ENCODE measurements at places on chromosomes 4 and X.

- H3K4me1 ChIP-seq: no peaks in the 10 kb centered on the region
- no peak for DNase-seq
- no peak overlapping the region for H3K27ac ChIP-seq
- H3K36me3 ChIP-seq: no peaks in the 10 kb centered on the region
Observed at GRCh38 chrX:132272826-132273225, 53.6 kb upstream of the RAP2C start.

DNA sequence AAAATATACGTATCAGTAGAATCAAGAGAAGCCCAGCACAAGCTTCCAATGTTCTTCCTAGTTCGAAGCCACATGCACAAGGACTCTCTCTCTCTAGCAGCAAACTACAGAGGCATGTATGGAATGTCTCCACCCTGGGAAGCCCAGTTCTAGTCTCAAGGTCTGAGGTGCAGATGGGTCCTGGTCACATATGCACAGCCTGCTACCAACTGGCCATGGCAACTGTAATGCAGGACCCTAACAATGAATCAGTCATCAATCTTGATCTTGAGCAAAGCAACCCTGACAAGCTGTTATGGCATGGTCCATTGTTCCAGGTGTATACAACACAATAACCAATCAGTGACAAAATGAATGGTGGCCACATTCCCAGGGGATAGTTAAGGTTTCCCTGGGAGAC is 55.8 kb downstream of the MBNL3 start:
- DNase-seq: no peak
- H3K27me3 ChIP-seq: no peaks in the 10 kb centered on the region
- no peaks in the 10 kb centered on the region for H3K4me1 ChIP-seq
- H3K4me3 ChIP-seq: no peak overlapping the region
- H3K27ac ChIP-seq: no peak overlapping the region
- H3K36me3 ChIP-seq: no peaks in the 10 kb centered on the region

- H3K4me3 ChIP-seq: no peak overlapping the region
- H3K27me3 ChIP-seq: no peaks in the 10 kb centered on the region
- no peaks in the 10 kb centered on the region for H3K36me3 ChIP-seq
- H3K4me1 ChIP-seq: no peaks in the 10 kb centered on the region
- DNase-seq: no peak
Observed at GRCh38 chr4:134708026-134708425, 506.4 kb upstream of the PABPC4L start.

DNA sequence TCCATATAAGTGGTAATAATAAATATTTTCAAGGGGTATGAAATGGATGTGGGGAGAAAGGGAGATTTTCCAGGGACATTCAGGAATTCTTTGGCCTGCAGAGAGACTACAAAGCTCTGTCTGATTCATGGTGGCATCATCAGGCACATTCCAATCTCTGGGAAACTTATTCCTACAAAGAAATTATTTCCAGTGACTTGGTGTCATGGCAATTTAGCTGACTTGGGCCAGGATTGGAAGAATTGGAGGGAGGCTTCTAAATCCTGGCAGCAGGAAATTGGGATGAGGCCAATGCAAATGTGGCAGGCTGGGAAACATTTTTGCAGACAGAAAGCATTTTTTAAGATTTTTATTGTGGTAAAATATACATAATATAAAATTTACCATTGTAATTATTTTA is 204.6 kb downstream of the RTL9 start:
- H3K36me3 ChIP-seq: no peaks in the 10 kb centered on the region
- no peak overlapping the region for H3K27ac ChIP-seq
- no peak overlapping the region for H3K4me3 ChIP-seq
- no peaks in the 10 kb centered on the region for H3K27me3 ChIP-seq

- no peak for DNase-seq
- no peak overlapping the region for H3K4me3 ChIP-seq
- H3K36me3 ChIP-seq: no peaks in the 10 kb centered on the region
- no peak overlapping the region for H3K27ac ChIP-seq
- no peaks in the 10 kb centered on the region for H3K27me3 ChIP-seq
- H3K4me1 ChIP-seq: no peaks in the 10 kb centered on the region
Observed at GRCh38 chrX:103453655-103454054, 65.6 kb downstream of the RAB40A start.

DNA sequence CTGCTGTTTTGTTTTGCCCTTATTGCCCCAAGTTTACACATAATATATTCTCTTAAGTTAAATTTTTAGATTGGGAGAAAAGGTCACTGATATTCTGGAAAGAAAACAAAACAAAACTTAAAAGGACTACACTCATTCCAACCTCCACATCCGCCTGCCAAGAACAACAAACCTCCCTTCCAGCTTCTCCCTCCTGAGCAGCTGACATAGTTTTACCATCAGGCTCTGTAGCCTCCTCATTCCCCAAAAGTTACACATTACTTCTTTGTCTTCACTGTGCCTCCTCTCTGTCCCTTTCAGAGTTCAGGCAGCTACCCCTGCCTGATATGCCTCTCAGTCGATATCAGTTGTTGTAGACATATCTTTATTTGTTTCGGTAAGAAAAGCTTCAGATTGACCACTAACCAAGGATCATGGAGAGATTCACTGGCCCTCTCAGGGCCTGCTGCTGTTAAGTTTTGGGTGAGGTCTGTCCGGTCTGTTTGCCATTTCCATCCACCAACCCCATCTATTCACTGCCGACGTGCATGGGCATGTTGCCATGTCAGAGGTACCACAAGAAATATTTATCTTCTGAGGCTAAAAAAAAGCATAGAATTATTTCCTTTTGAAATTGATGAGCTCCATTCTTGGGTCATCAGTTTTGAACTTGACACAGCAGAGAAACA is 164.1 kb downstream of the GASK1B start:
- H3K27me3 ChIP-seq: no peaks in the 10 kb centered on the region
- peak overlapping the region; percentile 50 for H3K27ac ChIP-seq
- H3K4me3 ChIP-seq: no peak overlapping the region
- no peak for DNase-seq
- peaks cover 4% of the 10 kb centered on the region for H3K4me1 ChIP-seq

GRCh38 chr4:8683462-8683861 is 90.9 kb downstream of the CPZ start:
- H3K4me3 ChIP-seq: no peak overlapping the region
- H3K27me3 ChIP-seq: peaks cover 8% of the 10 kb centered on the region
- DNase-seq: no peak

DNA sequence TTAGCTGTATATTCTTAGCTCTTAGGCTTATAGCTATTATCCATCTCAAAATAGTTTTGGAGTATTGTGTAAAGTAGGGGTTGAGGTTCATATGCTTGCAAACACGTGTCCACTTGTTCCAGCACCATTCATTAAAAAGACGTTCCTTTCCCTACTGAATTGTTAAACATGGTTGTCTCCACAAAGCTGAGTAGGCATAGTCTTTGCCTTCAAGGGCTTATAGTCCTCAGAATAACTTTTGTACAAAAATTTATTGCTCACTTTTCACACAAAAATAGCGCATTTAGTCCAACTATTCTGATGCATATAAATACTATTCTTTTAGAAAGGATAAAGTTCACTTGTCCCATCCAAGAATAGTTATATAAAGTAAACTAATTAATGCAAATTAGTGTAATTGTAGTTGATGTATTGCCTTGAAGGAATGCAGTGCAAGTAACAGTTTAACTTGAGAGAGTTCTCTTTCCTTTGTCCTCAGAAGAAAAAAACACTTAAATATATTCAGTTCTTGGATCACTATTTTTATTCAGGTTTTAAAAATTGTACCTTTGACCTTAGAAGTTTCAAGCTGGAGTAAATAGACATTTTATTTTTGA is 14.1 kb downstream of the LRIT3 start:
- DNase-seq: no peak
- H3K27me3 ChIP-seq: no peaks in the 10 kb centered on the region
- no peaks in the 10 kb centered on the region for H3K4me1 ChIP-seq
- peak overlapping the region; percentile 69 for H3K27ac ChIP-seq
- no peaks in the 10 kb centered on the region for H3K36me3 ChIP-seq

DNA sequence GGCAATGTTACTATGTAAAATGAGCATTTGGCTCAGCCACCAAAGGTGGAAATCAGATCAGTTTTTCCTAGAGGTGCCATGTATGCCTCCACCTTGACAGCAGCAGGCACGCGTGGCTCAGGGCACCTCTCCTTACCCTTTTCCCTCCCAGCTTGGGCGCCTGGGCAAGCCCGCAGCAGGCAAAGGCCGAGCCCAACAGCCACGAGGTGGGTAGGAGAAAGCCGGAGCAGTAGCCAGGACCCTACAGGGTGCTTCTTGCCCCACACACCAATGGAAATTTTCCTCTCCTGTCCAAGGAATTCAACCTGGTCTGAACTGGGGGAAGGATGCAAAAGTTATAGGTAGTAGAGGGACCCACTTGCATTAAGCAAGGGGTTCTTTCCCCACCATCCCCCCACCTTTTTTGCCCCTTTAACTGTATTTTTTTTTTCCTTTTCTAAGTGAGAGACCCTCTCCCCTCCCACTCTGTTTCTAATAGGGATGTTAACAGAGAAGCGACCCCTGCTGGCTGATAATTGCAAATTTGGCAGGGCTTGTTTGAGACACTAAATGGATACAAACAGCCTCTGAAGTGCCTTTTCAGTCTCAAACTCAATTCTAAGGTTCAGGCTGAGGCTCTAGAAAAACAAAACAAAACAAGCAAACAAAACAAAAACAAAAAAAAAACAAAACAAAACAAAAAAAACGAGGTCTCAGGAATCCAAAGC is 895.1 kb downstream of the PCDH18 start:
- H3K36me3 ChIP-seq: no peaks in the 10 kb centered on the region
- no peaks in the 10 kb centered on the region for H3K27me3 ChIP-seq

DNA sequence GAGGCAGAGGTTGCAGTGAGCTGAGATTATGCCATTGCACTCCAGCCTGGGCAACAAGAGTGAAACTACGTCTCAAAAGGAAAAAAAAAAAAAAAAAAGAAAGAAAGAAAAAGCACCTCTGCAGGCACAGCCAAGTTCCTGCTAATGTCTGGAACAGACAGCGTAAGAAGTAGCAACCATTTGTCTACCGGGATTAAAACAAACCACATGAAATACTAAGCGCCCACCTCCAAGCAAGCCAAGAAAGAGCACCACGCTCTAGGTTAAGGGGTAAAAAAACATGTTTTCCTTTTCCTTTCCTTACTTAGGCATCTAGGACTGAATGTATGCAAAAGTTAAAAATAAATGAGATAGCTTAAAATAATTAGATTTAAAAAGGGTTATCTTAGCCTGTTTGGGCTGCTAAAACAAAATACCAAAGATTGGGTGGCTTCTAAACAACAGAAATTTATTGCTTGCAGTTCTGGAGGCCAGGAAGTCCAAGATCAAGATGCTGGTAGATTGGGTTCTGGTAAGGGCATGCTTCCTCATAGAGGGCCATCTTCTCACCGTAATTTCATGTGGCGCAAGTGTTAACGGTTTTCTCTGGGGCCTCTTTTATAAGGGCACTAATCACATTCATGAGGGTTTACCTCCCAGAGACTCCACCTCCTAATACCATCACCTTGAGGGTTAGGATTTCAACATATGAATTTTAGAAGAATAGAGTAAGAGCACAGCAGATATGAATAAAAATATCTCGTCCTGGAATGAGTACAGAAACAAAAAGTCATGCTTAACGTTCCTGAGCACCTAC is 12.3 kb downstream of the GPC4 start:
- H3K4me1 ChIP-seq: peaks cover 2% of the 10 kb centered on the region
- H3K36me3 ChIP-seq: no peaks in the 10 kb centered on the region
- no peak overlapping the region for H3K4me3 ChIP-seq

GRCh38 chr4:70815370-70815769 is 24.3 kb downstream of the GRSF1 start:
- H3K27ac ChIP-seq: no peak overlapping the region
- no peak for DNase-seq
- no peaks in the 10 kb centered on the region for H3K27me3 ChIP-seq

- H3K4me1 ChIP-seq: no peaks in the 10 kb centered on the region
- no peaks in the 10 kb centered on the region for H3K27me3 ChIP-seq
- no peak overlapping the region for H3K27ac ChIP-seq
- H3K36me3 ChIP-seq: no peaks in the 10 kb centered on the region
Observed at GRCh38 chr4:138217567-138217966, 24.6 kb downstream of the SLC7A11 start.

DNA sequence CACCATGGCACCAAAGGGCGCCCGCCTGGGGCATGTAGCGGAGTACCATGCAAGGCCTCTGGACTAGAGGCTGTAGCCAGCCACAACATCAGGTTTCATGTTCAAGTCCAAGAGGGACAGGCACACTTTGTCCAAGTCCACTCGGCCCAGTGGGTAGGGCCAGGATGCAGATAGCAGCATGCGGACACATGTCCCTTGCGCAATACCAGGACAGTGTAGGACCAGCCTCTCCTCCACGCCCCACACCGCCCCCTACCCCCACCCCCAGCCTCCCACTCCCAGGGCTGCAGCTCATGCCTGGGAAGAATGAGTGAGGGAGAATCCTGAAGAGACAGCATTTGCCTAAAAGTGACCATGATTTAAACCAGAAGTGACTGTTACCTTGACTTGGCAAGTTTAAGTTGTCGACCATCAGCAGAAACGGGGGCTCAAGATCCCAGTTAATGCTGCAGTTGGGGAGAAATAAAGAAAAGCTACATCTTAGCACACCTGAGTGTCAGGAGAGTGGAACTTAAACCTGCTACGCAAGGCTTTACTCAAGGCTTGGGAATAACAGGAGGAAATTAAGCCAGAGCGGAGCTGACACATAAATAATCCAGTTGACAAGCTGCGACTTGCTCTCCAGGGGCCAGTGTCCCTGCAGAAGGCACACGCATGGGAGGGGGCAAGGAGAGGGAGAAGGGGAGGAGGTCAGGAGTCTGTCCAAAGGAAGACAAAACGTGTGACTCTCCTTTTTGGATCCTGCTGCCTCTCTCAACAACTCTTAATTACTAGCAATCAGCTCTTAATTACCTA is 221.7 kb downstream of the BCOR start:
- no peaks in the 10 kb centered on the region for H3K27me3 ChIP-seq
- no peak overlapping the region for H3K27ac ChIP-seq

DNA sequence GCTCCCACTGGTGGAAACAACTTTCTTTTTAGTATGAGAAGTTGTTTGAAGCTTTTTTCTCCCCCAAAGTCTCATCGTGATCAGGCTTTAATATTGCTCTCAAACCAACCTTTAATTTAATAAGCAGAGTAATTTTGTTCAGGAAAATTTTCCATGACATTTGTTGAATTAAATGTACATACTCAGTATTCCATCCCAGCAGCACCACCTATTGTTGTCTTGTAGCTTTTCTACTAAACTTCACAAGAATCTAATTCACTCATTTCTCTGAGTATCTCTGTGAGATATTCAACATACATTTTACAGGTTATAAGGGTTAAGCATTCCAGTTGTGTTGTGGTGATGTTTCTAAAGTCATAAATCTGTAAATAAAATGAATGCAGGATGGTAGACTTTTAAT is 218.3 kb upstream of the HAND2 start:
- H3K36me3 ChIP-seq: no peaks in the 10 kb centered on the region
- no peaks in the 10 kb centered on the region for H3K4me1 ChIP-seq
- H3K27me3 ChIP-seq: no peaks in the 10 kb centered on the region
- DNase-seq: no peak
- H3K4me3 ChIP-seq: no peak overlapping the region

DNA sequence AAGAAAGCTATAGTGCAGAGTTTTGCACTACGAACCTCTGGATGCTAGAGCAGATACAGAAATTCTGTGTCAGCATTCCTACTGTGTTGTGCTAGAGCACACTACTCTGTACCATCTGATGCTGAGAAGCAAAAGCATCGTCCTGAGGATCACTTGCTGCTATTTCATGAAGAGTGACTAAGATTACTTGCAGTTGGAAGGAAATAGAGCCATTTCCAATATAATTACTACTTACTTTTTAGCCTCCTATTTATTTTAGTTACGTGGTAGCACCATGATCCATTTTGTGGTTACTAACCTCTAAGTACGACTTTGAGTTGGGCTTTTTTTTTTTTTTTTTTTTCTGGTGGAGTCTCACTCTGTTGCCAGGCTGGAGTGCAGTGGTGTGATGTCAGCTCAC is 226.7 kb downstream of the PALLD start:
- DNase-seq: no peak
- no peaks in the 10 kb centered on the region for H3K27me3 ChIP-seq
- no peaks in the 10 kb centered on the region for H3K4me1 ChIP-seq
- peaks cover 5% of the 10 kb centered on the region for H3K36me3 ChIP-seq
- no peak overlapping the region for H3K4me3 ChIP-seq
